ENCODE measurements at places on chromosomes 6 and 20.

GRCh38 chr6:145705561-145705960 is 29.8 kb downstream of the EPM2A start:
- DNase-seq: no peak

DNA sequence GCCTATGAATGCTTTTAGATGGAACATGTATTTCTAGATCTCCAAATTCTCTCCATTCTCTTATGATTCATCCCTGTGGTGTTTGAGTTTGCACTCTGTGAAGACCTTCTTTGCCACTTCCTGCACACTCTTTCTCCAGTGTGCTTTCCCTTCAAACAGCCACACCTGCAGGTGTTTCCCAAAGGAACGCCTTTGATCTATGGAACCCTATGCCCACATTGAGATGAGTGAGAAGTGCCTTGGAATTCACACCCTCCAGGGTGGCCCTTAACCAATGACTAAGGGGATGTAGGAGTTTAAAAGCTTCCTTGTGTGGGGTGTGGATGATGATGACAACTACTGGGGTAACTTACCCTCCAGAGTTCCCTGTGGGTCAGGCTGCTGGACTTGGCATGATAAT is 570.1 kb downstream of the DHX35 start:
- DNase-seq: no peak

DNA sequence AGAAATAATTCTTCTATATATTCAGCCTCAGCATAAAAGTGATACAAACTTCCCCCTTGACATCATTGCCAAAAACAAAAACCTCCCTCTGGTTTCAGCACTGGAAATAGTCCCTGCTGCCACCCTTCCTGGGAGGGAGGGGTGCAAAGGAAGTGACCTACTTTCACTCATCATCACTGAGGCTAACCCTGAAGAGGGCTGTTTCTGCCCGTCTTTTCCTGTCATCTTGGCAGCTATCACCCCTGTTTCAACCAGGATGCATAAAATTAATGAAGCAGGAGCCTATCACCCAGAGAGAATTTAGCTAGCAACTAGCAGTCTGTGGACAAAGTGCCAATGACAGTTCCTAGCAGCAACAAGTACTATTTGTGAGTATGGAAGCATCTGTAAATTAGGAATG is 397.8 kb downstream of the LAMA2 start:
- DNase-seq: peak; percentile 73

DNA sequence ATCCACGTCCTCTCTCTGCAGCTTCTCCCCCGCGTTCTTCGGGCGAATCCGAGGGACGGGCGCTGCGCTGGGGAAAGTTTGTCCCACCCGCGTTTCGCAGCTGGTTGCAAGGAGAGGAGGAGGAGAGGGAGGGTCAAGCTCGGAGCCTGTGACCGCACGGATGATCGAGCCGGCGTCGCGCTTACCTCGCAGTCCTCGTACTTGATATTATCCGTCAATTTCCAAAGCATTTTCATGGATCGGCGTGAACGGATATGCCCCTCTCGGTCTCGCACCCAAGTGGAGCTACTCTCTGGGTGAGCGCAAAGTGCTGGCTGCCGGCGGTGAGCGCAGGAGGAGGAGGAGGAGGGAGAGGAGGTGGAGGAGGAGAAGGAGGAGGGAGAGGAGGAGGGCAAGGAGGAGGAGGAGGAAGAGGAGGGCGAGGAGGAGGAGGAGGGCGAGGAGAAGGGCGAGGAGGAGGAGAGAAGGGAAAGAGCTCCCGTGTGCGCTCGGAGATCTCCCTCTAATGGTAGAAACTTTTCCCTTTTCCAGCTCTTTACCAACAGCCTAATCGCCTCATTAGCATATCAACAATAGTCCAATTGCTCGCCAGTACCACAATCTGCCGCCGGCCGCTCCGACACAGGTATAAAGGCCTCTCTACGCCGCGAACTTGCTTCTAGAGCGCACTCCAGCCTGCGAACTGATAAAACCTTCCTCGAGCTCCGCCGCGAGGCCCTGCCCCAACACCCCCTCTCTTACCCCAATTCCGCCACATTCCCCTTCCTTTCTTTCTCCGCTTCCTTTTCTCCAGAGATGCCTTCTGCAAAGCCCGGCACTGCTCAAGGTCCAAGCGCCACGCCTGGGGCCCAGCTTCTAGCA is at the start of gene TFAP2A:
Gene TFAP2A (minus strand): TSS at position 319 of the 861 bp plus-strand sequence. CDS start 83 bp downstream, at position 236.
- no peak for DNase-seq

DNA sequence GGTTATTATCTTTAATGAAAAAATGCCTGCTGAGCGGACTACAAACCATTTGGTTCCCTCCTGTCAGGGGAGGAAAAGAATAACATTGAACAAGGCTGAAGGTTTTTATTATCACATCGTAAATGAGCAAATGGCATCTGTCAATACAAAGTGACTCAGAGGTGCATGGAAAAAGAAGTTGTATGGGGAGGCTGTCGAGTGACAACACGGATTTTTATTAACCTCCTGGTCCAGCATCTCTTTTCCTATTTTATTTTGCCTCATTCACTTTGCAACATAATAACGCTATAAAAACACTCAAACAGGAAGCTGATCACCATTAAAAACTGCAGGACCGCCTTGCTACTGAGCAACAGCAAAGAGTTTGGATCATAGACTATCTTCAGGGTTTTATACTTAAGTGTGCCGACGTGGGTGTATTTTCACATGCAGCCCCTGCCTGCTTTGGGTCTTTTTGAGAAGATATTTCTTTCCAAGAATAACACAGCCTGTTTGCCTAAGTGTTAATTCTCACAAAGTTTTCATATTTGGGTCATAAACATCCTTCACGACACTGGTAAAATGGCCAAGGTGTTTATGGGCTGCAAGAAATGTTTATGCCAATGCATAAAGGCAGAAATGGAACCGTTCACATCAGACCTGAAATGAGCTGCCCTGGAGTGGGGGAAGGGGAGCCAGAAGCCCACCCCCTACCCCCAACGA is 132.1 kb upstream of the SALL4 start:
- DNase-seq: no peak

DNA sequence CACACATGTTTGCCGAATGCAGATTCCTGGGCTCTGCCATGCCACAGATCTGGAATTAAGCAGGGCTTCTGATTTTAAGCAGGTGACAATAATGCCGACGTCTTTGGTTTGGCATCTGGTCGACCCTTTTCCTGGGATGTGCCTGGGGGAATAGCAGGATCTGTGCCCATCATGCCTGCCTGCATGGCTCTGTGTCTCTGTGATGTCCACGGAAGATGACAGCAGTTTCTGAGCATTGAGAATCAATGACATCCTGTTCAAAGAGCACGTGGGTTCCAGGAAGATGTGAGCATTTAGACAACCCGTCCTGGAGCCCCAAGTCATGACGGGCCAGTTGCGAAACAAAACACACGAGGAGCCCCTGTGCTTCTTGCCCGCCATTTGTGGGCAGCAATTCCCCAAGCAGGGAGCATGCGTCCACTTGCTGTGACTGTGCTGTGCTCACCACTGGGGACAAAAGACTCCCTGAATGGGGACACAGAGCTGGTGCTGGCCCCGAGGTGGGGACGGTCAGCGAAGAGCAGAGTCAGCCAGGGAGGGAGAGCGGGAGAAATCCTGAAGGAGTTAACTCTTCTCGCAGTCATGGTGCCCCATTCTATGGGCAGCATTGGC is 110.1 kb downstream of the ERMARD start:
- no peak for DNase-seq

GRCh38 chr6:4405621-4406212 is 270.3 kb upstream of the ECI2 start:
- no peak for DNase-seq

- no peak for DNase-seq
These were observed 380.9 kb downstream of the GJA1 start for GRCh38 chr6:121816361-121816760.

DNA sequence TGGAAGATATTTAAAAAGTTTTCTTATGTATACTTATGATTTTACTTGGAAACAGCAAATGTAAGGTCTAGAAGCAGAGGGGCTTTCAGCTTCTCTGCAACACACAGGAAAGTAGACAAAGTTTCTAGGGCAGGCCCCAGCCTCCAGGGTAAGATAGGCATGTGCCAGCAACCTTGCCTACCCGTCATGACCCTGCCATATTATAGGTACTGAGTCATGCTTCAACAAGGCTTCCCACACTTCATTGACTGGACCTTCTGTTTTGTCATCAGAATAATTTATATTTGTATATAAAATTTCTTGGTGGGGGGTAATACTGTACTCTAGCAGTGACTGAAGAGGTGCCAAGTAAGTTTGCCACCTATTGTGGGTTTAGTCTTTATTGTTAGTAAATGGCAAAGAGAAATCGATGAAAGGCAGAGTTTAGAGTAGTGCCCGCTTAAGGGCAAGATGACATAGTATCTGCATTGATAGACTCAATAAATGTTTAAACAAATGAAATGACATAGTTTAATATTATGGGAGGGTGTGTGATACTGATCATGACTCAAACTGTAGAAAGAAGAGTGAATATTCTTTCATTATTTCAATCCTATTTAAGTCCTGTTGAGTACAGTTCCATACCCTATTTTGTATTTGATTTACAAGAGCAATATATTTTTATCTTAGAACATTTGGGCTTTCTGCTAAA is 95.6 kb downstream of the JARID2 start:
- DNase-seq: no peak

GRCh38 chr6:42498473-42499128 is 46.9 kb upstream of the TRERF1 start:
- DNase-seq: no peak

DNA sequence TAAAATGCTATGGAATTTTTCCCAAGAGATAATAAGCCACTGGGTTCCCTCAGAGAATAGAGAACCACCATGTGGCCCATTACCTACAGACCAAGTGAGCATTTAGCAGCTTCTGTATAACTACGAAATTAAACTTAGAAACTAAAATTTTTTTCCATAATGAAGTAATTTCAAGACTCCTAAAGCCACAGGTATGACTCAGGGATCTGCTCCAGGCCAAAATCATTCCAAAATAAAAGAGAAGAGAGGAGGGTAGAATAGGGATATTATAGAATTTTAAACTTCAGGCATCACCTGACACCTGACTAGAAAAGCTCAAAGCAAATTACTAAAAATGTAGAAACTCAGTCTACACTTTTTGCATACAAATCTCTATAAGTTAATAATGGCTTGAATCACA is 108.9 kb upstream of the DST start:
- DNase-seq: no peak

- no peak for DNase-seq
These were observed 127.4 kb upstream of the FAM83B start for GRCh38 chr6:54719131-54719530.

DNA sequence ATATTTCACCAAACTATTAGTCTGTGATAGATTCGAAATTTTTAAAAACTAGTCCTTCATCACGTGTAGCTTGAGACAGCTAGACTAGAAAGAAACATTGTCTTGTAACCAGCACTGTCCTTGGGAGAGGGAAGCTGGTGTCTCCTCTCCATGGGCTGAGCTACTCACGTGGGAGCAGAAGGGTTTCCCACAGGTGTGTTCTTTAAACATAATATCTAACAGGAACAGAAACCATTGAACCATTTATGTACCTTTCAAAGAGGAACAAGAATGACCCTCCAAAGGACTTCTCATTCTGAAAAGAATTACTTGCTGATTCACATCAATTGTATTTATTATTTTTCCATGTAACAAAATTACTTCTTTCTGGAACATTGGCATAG is 72.4 kb upstream of the SYNJ2 start:
- no peak for DNase-seq

DNA sequence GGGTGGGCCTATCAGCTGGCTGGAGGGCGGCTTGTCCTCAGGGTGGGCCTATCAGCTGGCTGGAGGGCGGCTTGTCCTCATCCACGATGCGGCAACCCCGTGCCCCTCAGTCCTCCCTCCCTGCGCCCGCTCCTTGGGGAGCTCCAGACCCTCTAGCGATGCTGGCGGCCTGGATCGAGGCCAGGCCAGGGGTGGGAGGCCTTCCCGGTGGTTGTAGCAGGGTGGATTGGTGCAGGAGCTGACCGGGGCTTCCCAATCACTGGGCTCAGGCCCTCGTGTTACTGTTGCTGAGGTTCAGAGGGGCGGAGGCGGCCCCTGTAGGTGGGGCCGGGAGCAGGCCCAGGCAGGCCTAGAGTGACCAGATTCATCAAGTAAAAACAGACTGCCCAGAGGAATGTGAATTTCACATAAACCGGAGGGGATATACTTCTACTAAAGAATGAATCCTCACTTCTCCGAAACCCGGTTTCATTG is 8.8 kb downstream of the SLC17A9 start:
- no peak for DNase-seq

- no peak for DNase-seq
These were observed 38.7 kb upstream of the PDE10A start for GRCh38 chr6:165701564-165702354.

GRCh38 chr20:33211817-33212424 is 5.2 kb upstream of the BPIFA3 start:
- no peak for DNase-seq

GRCh38 chr6:30097902-30098768 is 14.8 kb downstream of the TRIM31 start:
- no peak for DNase-seq

DNA sequence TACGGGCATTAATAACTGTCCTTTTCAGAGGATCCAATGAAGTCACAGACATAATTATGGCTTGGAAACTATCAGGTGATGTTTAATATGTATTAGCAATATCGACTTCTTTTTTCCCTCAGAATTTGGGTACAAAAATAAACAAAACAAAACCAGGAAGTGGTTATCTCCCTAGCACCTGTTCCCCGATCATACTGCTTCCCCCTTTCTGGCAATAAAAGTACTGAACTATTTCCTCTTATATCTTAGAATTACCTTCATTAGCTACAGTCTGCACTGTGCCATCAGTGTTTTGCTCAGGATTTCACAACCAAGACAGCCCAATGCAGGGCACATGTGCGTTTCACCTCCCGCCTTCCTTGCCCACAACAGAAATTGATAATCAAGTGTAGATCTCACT is 216.9 kb upstream of the BTBD3 start:
- DNase-seq: no peak

DNA sequence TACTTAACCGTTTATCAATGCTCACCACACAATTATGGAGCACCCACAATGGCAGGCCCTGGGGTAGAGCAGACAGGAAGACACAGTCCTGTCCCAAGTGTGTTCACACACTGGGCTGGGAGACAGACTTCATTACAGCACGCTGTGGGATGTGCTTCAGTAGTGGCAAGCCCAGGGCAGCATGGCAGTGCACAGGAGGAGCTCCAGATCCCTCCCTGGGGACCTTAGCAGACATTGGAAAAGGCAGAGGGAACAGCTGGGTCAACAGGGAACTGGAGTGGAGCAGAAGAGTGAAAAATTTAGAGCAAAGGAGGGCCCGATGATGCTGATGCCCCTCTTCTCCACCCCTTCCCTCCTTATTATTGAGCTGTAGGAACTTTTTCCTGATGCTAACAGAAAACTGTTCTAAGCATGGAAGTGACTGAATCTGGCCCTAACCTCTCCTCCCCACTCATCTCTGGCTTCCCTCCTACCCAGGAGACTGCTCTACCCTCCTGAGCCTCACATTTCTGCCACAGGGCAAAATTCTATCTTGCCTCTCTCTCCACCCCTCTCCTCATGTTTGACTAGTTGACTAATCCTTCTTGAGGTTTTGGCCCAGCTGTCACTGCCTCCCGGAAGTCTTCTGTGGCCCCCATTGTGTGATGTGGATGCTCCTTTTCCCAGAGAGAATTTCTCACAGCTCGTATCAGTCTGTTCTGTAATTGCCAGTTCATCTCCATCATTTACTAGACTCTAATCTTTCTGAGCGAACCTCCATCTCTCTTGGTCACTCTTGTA is 41.3 kb upstream of the NOP56 start:
- no peak for DNase-seq

All from central memory CD4-positive, alpha-beta T cell (primary cell).